ENCODE measurements at places on chromosomes 2 and 18. TPM values are rescaled to one million over a fixed set of nuclear protein-coding genes. Genes with fewer than 3 reads are reported as not detected.

DNA sequence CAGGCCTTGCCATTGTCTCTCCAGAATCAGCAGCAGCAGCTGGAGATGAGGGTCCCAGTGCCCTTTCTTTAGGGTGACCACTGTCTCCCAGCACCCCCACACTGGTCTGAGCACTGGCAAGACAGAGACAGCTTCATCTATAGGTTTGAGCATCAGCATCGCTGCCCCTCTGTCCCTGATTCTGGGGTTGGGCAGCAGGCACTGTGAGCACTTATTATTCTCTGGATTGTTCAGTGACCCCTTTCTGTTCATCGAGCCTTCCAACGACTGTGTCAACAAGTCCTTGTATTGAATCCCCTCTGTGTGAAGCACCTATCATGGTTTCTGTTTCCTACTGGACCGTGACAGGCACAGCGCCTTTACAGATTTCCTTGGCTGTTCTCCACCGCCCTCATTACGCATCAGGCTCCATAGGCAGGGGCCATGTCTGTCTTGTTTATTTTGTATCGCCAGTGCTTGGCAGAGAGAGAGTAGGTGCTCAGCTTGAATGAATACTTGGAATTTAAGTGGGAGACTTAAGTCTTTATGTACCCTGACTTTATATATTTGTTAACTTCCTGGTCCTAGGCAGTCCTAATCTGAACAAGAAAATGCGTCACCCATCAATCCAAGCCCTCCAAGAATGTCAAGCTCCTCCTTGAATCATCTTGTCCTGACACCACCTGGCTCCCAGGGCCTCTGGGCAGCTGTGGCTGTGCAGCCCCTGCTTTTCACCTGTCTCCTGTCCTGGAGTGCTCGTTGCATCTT, 11.4 kb downstream of the MALL start:
- DNase-seq: no peak

The DNAH7 gene
- 0.07 TPM for total RNA-seq

The XIRP2 gene
- not detected for total RNA-seq

The FEV gene
- total RNA-seq: not detected

DNA sequence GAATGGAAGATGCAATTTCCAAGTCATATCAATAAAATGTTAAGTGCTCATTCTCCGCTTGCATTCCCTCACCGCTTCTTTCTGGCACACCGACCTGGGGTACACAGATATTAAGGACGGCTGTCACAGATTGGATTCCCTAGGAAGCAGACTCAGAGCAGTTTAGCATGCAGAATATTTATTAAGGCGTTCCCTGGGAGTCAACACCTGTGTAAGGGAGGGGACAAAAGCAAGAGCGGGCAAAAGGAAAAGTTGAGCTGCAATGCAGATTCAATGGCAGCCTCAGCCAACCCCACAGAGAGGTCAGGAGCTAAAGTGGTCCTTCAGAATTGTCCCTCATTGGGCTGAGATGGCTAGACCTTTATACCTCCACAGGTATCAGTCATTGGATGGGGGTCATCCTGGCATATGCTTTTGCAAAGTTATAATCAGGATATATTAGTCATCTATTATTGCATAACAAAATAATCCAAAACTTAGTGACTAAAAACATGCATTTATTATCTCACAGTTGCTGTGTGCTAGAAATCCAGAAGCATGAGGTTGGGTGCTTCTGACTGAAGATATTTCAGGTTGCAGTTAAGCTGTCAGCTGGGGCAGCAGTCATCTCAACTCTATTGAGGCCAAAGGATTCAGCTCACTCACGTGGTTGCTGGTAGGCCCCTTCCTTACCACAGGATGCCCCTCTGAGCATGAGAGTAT, 27.0 kb upstream of the INO80D start:
- no peak for DNase-seq

- DNase-seq: no peak
These were observed 165.6 kb downstream of the INHBB start for GRCh38 chr2:120511536-120511935.

GRCh38 chr2:12010779-12011178, 264.3 kb downstream of the LPIN1 start:
- peak; percentile 24 for DNase-seq

The UGT1A6 gene
- 14.0 TPM for total RNA-seq

The TMEM198 gene
- total RNA-seq: 1.0 TPM

- peak; percentile 34 for DNase-seq
These were observed 203.5 kb upstream of the TWIST2 start for GRCh38 chr2:238644095-238645081.

The PSMA8 gene
- not detected for total RNA-seq

DNA sequence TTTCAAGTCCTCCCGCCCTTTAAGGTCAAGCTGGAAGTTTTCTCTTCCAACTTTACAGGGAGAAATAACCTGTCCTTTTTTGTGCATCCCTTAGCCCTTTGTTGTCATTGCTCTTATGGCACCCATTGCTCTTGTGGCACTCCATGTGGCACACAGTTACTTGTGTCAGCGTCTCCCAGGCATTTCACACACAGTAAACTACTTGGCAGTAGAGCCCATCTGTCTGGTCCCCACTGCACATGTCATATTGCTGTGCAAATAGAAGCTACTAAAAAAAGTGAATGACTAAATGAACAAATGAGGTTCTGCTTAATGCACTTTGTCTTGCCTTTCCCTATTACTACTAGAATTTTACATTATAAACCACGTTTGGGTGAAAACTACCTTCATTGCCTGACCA, 149.3 kb downstream of the EML6 start:
- DNase-seq: no peak

The C1QL2 gene
- not detected for total RNA-seq

DNA sequence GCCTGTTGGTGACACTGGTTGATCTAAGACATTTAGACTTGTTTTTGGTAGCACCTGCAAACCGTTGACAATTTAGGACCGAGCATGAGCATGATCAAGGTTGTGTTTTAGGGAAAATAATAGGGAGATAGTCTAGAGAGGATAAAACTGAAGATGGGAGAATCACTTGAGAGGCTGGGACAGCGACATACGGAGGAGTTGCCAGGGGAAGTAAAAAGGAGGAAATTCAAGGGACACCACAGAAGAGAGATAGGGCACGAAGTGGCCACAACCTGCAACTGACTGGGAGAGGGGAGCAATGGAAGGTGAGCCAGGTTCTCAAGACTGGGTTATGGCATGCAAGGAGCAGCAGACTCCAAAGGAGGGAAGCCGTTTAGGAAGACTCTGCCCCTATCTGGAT, 1.4 kb upstream of the ATP8B1 start:
- no peak for DNase-seq

DNA sequence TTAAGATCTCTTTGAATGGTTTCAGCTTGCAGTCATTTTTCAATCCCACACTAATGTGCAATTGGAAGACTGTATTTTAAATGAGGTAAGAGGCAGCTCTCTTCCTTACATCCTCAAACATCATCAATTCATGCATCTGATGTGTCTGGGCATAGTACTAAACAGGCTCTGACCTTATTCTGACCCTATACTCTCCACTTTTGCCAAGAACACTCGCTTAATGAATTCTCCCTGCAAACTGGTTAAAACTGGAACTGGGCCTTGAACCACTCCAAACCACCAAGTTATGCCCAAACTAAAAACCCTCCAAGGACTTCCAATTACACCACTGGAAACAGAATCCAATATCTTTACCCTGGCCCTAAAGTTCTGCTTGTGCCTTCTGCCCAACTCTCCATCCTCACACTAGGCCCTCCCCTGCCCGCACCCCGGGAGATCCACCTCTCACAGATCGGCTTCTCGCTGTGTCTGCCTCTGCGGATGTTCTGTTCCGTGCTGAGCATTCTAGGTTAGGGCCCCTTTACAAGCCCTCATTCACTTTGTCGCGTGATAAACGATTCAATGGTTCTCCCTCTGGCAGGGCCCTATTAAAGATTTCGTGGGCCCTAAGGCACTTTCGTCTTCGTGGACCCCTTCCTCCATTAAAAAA, 1.2 kb downstream of the M1AP start:
- no peak for DNase-seq

The HOXD11 gene
- total RNA-seq: not detected

DNA sequence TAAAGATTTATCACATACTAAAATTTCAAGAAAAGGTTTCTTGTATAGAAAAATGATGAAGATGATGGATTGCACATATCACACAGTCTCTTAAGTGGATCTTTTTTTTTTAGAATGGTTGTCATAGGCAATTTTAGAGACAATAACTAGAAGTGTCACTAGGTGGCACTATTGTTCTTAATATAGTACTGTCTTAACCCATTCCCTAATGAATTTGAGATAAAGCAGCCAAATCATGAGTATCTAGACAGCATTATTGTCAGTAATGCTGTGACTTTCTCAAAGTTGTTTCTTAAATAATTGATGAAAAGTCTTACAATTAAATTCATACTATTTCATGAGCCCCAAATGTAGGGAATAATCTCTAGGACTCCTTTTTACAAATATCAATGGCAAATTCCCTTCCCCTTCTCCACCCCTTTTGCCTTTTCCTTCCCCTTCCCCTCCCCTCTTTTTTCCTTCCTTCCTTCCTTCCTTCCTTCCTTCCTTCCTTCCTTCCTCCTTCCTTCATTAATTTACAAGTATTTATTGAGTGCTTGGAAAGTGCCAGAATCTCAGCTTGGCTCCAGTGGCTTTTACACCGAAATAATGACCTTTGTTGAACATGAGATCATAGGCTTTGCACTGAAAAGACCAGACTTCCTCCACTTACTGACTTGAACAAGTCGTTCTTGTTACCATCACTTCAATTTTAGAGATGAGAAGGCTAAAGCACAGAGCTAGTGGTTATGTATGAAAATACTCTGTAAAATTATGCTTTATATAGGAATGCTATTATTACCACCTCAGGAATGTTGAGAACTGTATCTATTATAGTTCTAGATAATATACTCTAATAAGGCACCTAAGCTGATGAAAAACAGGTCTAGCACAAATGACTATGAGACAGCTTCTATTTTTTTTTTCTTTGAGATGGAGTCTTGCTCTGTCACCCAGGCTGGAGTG, 19.8 kb downstream of the MYL12B start:
- DNase-seq: peak; percentile 68

- no peak for DNase-seq
These were observed 295.2 kb downstream of the NDUFA10 start for GRCh38 chr2:239729681-239730566.

The ATRAID gene
- total RNA-seq: 119 TPM

- no peak for DNase-seq
These were observed 731.7 kb upstream of the ZNF804A start for GRCh38 chr2:183866666-183867065.

Measured in foreskin keratinocyte (primary cell).